ENCODE measurements at places on chromosomes 2 and 18.

DNA sequence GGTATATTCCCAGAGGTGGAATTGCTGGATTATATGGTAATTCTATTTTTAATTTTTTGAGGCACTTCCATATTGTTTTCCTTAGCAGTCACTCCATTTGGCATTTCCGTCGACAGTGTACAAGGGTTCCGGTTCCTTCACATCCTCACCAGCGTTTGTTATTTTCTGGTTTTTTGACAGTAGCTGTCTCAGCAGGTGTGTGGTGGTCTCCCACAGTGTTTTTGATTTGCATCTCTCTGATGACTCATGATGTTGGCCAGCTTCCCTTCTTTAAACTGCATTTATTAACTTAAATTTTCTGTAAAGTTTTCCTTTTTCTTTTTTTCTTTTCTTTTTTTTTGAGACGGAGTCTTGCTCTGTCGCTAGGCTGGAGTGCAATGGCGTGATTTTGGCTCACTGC is 19.7 kb downstream of the SH3BP4 start:
- no peak for DNase-seq

DNA sequence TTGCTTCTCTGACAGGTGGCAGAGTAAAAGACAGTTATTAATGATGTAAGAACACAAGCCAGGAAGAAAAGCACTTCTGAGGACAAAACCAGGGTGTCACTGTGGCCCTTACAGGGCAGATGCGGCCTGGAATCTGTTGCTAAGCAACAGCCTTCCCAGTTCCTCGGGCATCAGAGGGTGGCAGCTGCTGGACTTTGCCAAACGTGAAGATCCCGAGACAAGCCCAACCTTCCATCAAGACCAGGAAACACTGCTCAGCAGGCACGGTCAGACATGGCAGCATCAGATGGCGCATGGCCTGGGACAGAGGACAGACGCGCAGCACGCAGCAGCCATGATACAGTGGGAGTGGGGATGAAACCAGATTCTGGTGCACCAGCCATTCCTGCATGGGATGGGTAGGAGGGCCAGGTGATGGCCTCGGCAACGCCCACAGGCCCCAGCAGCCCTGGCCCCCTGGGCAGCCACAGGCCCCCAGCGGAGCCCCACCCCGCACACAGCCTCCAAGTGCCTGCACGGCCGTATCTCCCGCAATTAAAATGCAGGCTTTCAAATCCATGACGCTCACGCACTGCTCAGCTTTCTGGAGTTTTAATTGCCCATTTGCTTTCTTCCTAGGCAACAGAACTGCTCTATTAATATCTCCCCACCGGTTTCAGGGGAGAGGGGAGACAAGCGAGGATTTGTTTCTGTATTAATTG is 89.0 kb downstream of the EIPR1 start:
- no peak for DNase-seq

- DNase-seq, result no peak
These were observed 26.2 kb upstream of the LRRTM1 start for GRCh38 chr2:80330527-80331450.

- no peak for DNase-seq
These were observed 243.5 kb upstream of the ZNF521 start for GRCh38 chr18:25595274-25596060.

DNA sequence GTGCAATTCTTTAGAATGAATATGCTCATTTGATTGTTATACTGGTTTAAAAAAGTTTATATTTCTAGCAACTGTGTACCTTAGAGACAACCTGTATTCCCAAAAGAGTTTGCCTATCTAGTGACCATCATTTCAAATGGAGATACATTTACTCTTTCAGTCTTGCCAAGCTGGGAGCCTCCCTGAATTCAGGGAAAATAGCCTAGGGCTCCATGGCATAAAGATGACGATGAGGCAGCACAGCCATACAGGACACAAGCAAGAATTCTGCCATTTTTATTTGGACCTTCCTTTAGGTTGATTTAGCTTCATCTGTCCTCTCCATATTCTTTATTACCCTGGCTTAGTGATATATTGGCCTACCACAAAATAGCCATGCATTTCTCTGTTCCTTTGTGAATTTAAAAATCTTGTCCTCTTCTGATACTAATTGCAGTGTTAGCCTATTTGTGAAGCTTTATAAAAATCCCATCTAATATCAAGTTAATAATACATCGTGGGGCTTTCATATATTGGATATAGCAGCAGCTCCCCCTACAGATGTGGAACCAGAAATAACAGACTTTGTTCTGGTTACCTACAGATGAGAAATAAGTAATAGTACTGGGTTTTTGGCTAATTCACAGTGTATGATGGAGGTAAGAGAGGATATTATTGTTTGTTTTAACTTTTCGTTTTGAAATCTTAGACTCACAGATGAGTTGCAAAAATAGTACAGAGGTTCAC is 1661.9 kb upstream of the PIK3C3 start:
- peak; percentile 4 for DNase-seq

- no peak for DNase-seq
These were observed 185.4 kb downstream of the INHBB start for GRCh38 chr2:120531365-120531764.

- no peak for DNase-seq
These were observed 72.0 kb downstream of the KCNG2 start for GRCh38 chr18:79869591-79870300.

DNA sequence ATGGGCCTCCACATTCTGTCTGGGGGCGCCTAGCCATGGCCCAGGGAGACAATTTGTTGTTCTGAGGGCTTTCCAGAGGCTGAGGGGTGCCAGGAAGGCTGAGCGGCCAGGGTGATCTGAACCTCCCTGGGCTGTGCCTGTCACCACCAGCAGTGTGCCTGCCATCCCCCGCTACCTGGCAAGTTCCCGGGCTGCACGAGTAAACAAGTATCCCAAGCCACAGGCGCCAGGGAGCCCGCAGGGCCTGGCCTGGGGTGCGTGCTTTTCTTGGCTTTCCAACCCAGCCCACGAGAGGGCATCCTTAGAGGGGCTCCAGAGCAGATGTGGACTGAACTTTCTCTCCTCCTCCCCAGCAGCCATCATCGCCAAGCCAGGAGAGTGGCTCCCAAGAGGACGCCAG is 35.1 kb upstream of the B3GNT7 start:
- DNase-seq, result no peak

Data from HT-29 (cell line).